ENCODE measurements at places on chromosomes 1 and 21.
A peak's percentile ranks its signal among the peaks of the same experiment; 100 is the strongest.

DNA sequence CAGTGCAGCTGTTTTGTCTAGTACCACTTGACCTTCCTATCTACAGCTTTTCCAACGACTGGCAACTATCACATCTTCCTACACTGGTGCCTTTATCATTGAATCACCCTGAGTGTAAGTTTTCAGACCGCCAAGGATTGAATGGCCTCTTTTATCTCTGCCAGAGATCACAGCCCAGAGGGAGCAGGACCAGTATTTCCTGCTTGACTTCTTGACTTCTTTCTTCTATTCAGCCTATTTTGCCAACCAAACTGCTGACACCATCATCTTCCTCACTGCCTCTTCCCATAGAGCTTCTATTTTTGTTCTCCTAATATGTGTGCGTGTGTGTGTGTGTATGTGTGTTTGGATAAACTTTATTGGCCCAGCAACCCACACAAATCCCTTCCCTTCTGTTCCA, 53.8 kb downstream of the SERBP1 start:
- DNase-seq: no peak

- no peak for DNase-seq
Observed at GRCh38 chr1:14246471-14246870, 352.0 kb upstream of the KAZN start.

- no peak for DNase-seq
Observed at GRCh38 chr1:52707927-52708655, 9.9 kb upstream of the COA7 start.

DNA sequence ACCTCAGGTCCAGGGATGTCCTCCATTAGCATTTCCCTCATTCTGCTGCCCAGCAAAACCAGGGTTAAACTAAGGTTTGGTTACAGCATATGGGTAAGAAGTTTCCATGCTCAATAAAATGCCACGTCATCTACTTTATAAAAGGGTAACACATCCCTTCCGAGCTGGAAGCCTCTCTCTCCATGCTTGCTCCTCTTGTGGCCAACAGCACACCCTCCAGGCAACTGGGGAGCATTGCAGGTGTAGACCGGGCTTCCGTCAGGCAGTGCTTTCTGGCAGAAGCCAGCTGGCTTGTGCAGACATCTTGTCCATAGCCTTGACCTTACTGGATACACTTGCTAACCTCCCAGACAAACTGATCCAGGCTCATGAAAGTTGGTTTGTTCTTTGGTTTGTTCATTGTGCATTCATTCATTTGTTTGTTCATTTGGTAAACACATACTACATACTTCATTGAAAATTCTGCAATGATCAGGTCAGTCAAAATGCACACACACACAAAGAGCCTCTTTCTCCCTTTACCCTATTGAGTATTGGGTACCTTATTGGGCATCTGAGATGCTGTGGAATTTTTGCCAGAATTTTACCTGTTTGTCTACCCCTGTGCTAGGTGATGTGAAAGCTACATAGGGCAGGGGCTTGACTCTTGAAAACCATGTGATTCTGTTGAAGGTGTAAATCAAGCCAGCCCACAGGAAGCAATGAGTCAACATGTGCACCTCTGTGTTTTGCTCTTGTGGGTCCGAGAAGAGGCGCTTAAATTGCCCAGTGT, 422.8 kb downstream of the CAMTA1 start:
- peak; percentile 5 for DNase-seq

GRCh38 chr1:230142608-230143210, 75.7 kb downstream of the GALNT2 start:
- no peak for DNase-seq

DNA sequence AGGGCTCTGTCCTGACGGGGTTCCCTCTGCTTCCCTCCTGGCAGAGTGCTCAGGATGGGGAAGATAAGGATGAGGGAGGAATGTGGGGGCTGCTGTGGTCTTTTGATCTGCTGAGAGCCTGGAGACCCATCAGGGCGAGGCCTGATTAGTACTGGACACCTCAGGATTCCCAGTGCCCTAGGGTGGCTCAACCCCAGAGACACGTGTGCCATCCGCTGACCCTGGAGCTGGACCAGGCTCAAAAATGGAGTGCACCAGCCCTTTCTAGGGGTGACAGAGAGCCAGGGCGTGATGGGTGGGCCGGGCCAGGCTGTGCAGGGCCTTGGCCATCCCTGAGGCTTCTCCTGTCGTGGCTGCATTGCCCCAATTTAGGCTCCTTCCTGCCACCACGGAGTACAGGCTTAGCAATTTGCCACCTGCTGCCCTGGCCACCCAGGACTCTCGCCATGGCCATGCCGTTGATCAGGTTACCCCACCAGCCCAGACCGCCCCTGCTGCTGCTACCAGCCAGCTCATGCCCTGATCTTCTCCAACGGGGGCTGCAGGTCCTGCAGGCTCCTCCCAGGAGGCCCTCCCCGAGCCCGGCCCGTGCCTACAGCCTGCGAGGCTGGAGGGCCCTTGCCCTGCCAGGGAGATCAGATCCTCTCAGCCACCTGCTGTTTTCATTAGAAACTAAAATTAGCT, 9.5 kb downstream of the WNT4 start:
- no peak for DNase-seq

- DNase-seq: no peak
Observed at GRCh38 chr1:29453502-29454240, 217.3 kb downstream of the PTPRU start.

GRCh38 chr1:226958300-226958699, 18.2 kb downstream of the COQ8A start:
- no peak for DNase-seq

- DNase-seq: no peak
Observed at GRCh38 chr1:42422737-42423136, 33.1 kb downstream of the ZMYND12 start.

DNA sequence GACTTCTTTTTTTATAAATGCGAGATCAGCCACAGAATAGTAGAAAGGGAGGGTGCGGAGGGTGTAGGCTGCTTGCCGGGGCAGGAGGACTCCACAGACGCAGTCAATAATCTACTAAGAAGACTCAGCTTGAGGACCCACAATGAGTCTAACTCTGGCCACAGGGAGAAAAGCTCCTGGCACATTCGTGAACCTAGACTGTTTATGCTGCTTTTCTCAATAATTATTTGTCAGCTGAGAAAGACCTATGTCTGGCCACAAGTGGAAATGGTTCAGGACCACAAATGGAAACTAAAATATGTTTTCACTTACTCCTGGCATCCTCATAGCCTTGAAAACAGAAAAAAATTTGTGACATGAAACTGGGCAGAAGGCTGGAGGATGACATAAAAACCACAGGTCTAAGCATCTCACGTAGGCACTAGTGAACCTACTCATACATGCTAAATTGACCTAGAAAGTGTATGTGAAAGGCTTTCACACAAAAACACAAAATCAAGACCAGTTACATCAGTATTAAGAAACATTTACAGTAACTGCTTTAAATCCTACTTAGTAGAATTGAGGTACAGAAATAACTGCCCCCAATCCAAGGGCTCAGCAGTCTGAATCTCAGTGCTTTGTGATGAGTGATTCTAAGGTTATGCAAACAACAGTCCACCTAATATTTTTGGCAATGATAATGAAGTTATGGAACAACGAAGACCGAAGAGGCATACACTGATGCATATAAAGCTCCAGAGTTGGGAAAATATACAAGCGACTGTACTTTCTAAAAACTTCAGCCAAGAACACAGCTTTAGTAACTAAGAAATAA, 159.5 kb downstream of the SLC45A1 start:
- DNase-seq: no peak

DNA sequence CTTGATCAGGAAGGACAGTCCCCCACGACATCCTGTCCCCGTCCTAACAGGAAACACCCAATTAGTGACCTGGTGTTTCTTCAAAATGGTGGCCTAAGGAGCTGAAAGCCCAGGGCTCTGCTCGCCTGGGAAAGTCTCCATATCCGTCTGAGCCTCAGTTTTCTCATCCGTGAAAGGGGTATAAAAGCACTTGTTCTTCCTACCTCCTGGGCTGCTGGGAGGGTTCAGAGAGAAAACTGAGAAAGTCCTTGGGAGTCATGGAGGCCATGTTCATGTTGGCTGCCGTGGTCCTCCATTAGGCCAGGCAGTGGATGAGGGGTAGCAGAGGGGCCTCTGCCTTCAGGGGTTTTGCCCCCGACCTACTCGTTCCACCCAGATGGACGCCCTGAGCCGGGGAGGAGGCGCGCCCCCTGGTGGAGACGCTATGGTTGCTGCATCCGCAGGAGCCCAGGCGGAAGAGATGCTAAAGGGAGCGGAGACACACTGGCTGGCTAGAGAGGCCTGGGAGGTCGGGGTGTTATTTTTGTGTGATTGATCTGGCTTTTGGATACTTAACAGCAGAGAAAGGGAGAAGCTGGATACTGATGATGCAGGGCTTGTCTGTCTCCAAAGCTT, 113.5 kb downstream of the PRDM2 start:
- no peak for DNase-seq

- DNase-seq: no peak
Observed at GRCh38 chr1:15213341-15213821, 33.6 kb upstream of the FHAD1 start.

DNA sequence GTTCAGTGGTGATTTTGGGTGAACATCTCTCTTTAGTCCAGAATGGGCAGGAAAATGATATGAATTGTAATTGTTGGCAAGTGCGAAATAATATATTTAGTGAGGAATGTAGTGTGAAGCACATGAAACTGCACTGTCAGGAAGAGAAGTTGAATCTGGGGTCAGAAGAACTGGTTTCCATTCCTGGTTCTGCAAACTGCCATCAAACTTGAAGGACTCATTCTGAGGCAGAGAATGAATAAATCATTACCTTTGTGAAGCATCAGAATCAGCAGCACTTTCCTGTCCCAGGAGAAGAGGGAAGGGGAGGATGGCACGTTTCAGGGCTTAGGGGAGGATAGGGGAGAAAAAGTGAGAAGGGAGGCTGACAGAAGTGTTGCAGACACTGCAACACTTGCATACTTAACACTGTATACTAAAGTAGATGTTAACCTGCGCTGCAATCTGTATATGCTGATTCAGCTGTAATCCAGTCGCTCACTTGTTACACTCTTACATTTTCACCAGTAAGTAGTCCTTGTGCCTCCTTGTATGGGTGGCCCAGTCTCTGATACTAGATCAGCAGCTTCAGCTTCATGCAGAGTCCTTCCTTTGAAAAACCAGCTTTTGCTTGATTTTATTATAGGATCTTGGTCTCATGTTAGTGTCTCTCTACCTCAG, 10.5 kb upstream of the RPTN start:
- DNase-seq: no peak

DNA sequence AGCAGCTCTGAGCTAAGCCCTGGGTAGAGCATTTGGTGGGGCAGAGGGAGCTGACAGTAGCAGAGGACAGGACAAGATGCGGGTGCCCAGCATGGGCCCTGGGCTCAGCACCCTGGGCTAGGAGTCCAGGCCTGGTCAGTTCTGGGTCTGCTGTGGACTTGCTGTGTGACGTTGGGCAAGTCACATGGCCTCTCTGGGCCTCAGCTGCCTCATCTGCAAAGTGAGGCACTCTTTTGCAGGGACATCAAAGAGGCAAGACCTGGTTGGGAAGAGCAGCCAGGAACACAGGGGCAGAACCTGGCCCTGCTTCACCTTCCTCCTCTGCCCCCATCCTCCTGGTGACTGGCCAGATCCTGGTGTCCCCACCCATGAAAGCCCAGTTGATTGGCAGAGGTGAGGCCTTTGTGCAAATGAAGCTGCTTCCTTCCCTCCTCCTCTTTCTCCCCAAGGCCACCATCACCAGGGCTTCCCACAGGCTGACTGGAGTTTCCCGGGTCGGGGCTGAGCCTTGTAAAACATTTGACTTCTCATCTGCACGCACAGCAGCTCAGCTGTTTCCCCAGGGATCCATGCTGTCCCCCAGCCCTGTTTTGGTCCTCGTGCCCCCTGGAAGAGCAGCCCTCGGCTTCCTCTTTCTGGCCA, 350.5 kb downstream of the MATN1 start:
- DNase-seq: no peak

DNA sequence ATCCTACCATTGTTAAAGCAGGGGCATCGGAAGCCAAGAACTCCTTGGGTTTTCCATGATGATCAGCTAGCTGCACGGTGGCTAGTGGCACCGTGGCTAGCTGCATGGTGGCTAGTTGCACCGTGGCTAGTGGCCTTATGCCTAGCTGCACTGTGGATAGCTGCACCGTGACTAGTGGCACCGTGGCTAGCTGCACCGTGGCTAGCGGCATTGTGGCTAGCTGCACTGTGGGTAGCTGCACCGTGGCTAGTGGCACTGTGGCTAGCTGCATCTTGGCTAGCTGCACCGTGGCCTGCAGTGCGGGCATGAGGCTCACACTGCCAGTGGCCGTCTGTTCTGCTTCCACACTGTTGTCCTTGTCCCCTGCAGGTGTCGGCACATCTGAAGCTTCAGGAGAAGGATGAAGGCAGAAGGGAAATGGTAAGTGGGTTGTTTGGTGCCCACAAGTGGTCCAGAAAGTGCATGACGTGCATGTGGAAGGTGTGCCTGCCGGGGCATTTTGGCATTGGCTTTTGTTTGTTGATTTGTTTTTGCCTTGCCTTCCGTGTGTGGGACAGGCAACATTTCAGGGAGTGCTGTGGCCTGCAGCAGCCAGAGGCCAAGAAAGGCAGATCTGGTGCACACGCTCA, 38.6 kb downstream of the TFF3 start:
- no peak for DNase-seq

DNA sequence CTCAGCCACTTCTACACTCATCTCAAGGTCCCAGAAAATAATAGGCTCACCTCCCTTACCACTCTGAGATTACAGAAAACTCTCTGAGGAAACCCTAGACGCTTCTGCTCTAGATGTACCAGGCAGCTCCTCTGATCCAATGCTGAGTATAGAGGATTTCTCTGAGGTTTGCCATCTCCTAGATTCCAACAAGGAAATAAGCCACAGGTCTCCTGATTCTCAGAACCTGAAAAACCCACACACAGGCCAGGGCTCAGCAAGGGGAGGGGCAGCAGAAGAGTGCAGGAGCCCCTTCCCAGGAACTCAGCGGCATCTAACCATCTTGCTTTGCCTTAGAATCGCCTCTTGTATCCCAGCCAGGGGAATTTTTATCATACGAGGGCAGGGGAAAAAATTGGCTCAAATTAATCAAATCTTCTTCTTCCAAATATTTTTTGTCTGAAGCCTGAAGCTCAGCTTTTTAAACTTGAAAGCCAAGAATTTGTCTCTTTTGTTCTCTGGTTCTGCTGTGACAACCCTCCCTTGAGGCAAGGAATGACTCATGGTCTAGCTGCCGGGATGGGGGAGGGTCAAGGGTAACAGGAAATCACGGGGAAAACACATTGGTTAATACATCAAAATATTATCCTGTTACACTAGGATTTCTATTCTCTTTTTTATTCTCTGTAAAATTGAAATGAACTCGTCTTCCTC, 30.8 kb downstream of the GORAB start:
- no peak for DNase-seq

DNA sequence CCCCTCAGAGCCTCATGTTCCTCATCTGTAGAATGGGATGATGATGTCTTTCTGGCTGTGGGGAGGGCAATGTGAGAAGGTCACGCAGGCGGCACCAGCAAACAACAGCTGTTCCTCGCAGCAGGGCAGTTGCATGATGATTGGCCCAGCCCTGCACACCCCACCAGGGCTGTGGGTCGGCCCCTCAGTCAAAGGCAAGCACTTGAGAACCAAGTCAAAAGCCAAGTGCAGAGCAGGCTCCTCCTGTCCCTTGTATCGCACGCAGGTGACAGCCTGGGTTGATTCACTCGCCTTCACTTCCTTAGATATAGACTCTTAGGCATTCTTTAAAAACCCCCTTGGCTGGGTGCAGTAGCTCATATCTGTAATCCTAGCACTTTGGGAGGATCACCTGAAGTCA, 191.9 kb upstream of the C1orf174 start:
- DNase-seq: no peak

GRCh38 chr1:89064632-89065031, 376 bp downstream of the GBP1 start:
- no peak for DNase-seq
